A673 (cell line): ENCODE measurements at places on chromosomes 13 and 19. TPM values are rescaled to one million over a fixed set of nuclear protein-coding genes. Genes with fewer than 3 reads are reported as not detected.

- H3K36me3 ChIP-seq, result peaks cover 29% of the 10 kb centered on the region
- DNase-seq, result peak; percentile 49
- no peaks in the 10 kb centered on the region for H3K27me3 ChIP-seq
- peak overlapping the region; percentile 95 for H3K27ac ChIP-seq
- H3K4me1 ChIP-seq, result peaks cover 13% of the 10 kb centered on the region
- peak overlapping the region; percentile 88 for H3K4me3 ChIP-seq
Measured at GRCh38 chr19:38850976-38851621, 1.3 kb upstream of the HNRNPL start.

- no peak for DNase-seq
- H3K4me1 ChIP-seq, result no peaks in the 10 kb centered on the region
- no peak overlapping the region for H3K4me3 ChIP-seq
- H3K27me3 ChIP-seq, result no peaks in the 10 kb centered on the region
- no peak overlapping the region for H3K27ac ChIP-seq
Measured at GRCh38 chr19:28406966-28407365, 806.0 kb downstream of the UQCRFS1 start.

- H3K36me3 ChIP-seq, result no peaks in the 10 kb centered on the region
- no peak overlapping the region for H3K27ac ChIP-seq
- no peak overlapping the region for H3K4me3 ChIP-seq
- DNase-seq, result no peak
Measured at GRCh38 chr13:97567510-97568243, 133.7 kb downstream of the RAP2A start.

ACTMAP gene
- 17.1 and 20.8 TPM in 2 replicates for total RNA-seq

- no peak overlapping the region for H3K27ac ChIP-seq
- no peaks in the 10 kb centered on the region for H3K36me3 ChIP-seq
- no peak for DNase-seq
- H3K27me3 ChIP-seq, result no peaks in the 10 kb centered on the region
- H3K4me1 ChIP-seq, result peaks cover 16% of the 10 kb centered on the region
Measured at GRCh38 chr13:73913079-73913740, 221.0 kb downstream of the KLF12 start.

- H3K36me3 ChIP-seq, result no peaks in the 10 kb centered on the region
- no peak for DNase-seq
- no peaks in the 10 kb centered on the region for H3K4me1 ChIP-seq
- no peaks in the 10 kb centered on the region for H3K27me3 ChIP-seq
Measured at GRCh38 chr13:80399340-80400163, 58.6 kb upstream of the SPRY2 start.

GRCh38 chr13:41582027-41582463, 124.7 kb downstream of the RGCC start:
- DNase-seq, result no peak
- H3K4me3 ChIP-seq, result no peak overlapping the region
- no peaks in the 10 kb centered on the region for H3K36me3 ChIP-seq
- H3K4me1 ChIP-seq, result no peaks in the 10 kb centered on the region

GRIK5 gene
- total RNA-seq, result 21.2 and 24.0 TPM in 2 replicates

RNF225 gene
- total RNA-seq, result 0.60 and 0.74 TPM in 2 replicates

GRCh38 chr13:75687150-75687763, 51.1 kb downstream of the LMO7 start:
- H3K27me3 ChIP-seq, result no peaks in the 10 kb centered on the region
- no peaks in the 10 kb centered on the region for H3K4me1 ChIP-seq
- H3K36me3 ChIP-seq, result no peaks in the 10 kb centered on the region
- no peak overlapping the region for H3K27ac ChIP-seq

DNA sequence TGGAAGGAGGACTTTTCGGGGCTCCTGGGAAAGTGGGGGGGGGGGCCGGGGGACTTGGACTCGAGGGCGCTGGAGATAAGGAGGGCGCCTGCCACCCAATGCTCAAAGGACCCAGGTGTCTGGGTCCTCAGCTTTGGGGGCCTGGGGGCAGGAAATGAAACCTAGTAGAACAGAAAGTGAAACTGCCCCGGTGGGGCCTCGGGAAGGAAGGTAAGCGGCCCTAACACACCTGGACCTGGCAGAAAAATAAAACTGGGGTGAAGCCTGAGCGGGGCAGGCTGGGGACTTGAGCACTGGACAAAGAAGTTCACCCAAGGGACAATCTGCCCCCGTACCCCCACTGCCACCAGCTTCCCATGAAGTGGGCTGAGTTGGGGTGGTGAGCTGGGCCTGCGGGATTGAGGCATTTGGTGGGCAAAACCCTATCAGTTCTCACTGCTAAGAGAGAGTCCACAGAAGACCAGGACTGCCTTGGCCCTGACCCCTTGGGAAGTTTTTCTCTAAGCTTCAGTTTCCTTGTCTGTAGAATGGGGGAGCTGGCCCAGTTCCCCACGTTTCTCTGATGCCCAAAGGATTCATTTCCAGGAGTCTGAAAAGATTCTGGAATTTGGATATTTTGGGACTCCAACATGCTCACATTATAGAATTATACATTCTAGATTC, 2.3 kb downstream of the PRKD2 start:
- peak overlapping the region; percentile 64 for H3K27ac ChIP-seq
- H3K4me3 ChIP-seq, result peak overlapping the region; percentile 73
- no peaks in the 10 kb centered on the region for H3K27me3 ChIP-seq
- peaks cover 20% of the 10 kb centered on the region for H3K4me1 ChIP-seq
- no peak for DNase-seq

GRCh38 chr13:20415306-20415679, 110.4 kb downstream of the CRYL1 start:
- H3K4me3 ChIP-seq, result no peak overlapping the region
- H3K27ac ChIP-seq, result no peak overlapping the region
- H3K27me3 ChIP-seq, result no peaks in the 10 kb centered on the region
- no peak for DNase-seq
